ENCODE measurements at places on chromosomes 6 and 20. TPM values are rescaled to one million over a fixed set of nuclear protein-coding genes. Genes with fewer than 3 reads are reported as not detected.

GRCh38 chr6:160933256-160933655 is 58.3 kb upstream of the MAP3K4 start:
- DNase-seq, result no peak

GRCh38 chr6:44133003-44133931 is 5.9 kb downstream of the TMEM63B start:
- peak; percentile 39 for DNase-seq

DNA sequence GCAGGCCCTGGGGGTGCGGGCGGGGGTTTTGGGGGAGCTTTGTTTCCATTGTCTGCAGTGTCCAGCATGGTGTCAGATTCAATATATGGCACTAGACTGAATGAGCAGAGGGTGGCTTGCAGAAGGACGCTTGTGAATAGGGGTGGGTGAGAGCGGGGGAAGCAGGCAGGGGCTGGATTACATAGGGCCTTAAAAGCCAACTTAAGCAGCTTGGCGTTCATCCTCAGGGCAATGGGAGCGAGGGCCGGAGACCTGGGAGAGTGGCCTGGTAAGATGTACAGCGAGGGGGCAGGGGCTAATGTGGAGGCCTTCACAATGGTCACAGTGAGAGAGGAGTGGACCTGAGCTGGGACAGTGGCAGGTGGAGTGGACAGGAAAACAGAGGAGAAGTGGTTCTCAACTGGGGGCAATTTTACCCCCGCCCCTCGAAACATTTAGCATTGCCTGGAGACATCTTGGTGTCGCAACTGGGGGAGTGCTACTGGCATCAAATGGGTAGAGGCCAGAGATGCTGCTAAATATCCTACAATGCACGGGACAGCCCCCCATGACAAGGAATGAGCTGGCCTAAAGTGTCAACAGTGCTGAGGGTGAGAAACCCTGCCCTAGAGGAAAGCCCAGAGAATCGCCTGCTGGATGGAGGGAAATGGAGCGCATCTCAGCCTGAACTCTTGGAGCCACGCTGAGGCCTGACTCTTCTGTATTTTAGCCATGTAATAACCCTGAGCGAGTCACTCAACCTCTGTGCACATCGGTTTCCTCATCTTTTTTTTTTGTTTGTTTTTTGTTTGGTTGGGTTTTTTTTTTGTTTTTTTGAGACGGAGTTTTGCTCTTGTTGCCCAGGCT is 15.1 kb upstream of the BAK1 start:
- peak; percentile 49 for DNase-seq

DNA sequence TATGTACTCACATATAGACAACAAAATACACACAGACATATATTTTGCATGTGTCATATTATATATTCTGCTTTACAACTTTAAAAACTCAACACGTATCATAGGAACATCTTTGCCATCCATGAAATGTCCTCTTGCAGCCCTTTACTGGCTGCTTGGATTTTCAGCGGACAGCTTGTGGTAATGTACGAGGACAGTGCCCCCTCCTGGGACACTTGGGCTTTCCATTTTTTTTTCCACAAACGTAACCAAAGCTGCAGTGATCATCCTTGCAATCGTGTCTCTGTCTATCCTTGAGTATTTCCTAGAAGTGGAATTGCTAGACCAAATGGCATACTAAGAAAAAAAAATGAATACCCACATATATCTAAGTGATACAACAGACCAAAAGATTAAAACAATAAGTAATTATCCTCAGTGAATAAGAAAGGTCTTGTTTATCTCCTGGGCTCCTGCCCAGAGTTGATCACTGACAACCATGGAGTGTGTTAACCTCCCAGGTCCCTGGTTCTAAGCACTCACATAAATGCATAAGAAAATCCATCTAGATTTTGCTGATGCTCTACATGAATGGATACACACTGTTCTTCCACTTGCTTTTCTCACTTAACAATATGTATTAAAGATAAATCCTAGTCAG is 18.1 kb downstream of the BPI start:
- DNase-seq, result peak; percentile 49

GRCh38 chr6:158278004-158278403 is 34.3 kb upstream of the TULP4 start:
- DNase-seq, result no peak

DNA sequence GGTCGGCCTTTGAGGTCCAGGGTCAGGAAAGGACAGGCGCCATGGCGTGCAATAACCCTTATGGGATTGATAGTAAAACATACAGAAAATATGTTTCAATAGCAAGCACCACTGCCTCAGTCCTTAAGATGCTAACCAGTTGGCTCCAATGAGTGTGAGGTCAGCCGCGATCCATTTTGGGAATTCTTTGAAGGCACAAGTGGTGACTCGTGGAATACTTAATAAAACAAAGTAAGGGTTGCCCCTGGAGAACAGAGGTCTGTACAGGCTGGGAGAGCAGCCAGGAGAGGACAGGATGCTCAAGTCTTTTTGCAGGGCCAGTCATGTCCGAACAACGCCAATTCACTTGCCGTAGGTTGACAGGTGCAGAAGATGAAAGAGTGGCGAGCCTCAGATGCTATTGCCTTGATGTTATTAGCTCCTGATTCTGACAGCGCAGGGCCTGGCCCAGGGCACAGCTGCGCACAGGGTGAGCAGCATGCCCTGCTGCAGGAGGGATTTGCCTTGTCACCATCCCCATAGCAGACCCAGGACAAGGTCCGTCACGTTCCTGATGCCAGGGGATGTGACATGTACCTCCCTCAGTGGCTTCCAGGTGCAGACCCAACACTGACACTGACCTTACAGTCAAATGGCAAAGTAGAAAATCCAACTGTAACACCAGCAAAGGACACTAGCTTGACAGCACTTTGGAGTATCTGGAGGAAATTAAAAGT is 21.8 kb downstream of the SYNDIG1 start:
- no peak for DNase-seq

DNA sequence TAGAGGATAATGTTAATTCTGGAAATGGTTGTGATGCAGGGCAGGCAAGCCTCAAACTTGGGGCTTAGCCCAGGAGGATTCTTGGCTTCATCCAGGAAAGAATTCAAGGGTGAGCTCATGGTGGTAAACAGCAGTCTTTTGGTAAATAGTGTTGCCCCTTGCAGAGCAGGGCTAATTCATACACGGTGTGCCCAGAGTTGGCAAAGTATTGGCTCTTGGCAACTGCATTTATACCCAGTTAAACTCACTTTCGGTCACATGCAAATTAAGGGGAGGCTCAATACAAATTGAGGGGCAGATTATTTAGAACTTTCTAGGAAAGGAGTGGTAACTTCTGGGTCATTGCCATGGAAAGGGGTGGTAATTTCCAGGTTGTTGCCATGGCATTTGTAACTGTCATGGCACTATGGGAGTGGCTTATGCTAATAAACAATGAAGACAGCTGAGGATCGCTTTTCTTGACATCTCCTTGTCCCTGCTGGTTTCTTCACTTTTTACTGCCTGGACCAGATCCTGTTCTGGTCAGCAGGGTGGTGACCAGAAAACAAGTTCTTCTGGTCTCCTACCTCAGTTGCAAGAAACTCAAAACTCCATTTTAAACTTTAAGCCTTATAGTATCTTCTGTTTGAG is 3.9 kb upstream of the OTOR start:
- no peak for DNase-seq

DNA sequence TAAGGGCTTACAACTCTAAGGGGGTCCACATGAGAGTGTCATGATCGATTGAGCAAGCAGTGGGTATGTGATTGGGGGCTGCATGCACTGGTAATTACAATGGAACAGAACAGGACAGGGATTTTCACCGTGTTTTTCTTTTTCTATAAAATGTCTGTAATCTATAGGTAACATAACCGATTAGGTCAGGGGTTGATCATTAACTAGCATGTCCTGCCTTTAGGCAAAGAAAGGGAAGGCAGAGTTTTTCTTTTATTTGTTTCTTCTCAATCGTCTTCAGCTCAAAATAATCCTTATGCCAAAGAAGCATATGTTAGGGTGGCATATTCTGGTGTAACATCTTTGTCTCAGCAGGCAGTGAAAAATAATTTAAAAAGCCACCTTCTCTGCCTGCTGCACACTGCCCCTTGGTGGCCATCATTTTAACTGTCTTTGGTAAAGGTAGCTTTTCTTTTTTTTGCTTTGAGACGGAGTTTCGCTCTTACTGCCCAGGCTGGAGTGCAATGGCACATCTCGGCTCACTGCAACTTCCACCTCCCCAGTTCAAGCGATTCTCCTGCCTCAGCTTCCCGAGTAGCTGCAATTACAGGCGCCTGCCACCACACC is 9.7 kb upstream of the CEP43 start:
- DNase-seq, result peak; percentile 24

GRCh38 chr20:15200147-15200565 is 862.7 kb upstream of the FLRT3 start:
- DNase-seq, result peak; percentile 73

ATRN gene
- total RNA-seq, result 20.7 TPM

VIP gene
- total RNA-seq, result not detected

PROCR gene
- 96.8 TPM for total RNA-seq

BCAS4 gene
- 24.6 TPM for total RNA-seq

CYP39A1 gene
- total RNA-seq, result 0.03 TPM

TEAD3 gene
- total RNA-seq, result 3.8 TPM

HDDC2 gene
- total RNA-seq, result 149 TPM
